ENCODE measurements at places on chromosomes 7 and 10.

DNA sequence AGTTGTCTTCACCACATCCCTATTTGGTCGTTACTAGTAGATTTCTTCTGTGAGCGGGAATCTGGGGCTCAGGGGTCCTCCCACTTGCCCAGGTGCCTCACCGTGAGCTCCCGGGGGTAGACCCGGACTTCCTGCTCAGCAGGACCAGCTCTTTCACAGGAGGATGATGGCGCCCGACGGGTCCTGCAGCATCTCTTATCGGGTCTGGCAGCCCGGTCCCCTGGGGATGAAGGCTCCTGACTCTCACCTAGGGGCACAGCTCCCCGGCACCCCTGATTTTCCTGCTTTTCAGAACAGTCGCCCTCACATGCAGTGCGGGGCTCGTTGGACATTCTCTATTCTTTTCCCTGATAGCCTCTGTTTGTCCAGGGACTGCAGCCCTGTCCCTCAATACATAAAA, 33.0 kb upstream of the SHH start:
- DNase-seq: no peak

DNA sequence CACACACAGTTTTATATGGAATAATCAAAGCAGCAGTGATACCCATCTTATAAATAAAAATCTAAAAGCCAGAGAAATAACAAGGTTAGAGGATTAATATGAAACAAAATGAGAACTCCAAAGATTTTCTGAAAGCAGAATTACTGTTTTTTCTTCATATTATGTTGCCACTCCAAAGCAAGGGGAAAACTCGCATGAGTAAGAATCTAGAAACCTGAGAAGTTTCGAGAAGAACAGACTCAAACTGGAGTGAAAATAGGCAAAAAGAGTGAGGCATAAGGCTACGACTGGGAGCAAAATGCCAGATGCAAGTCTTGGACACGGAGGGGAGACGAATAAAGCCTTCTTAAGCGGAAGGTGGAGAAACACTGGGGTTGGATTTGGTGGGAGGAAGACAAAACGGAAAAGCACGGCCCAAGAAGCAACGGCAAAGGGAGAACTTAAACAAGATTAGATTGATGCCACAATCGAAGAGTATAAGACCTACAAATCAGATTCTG, 923 bp downstream of the TNPO3 start:
- no peak for DNase-seq

DNA sequence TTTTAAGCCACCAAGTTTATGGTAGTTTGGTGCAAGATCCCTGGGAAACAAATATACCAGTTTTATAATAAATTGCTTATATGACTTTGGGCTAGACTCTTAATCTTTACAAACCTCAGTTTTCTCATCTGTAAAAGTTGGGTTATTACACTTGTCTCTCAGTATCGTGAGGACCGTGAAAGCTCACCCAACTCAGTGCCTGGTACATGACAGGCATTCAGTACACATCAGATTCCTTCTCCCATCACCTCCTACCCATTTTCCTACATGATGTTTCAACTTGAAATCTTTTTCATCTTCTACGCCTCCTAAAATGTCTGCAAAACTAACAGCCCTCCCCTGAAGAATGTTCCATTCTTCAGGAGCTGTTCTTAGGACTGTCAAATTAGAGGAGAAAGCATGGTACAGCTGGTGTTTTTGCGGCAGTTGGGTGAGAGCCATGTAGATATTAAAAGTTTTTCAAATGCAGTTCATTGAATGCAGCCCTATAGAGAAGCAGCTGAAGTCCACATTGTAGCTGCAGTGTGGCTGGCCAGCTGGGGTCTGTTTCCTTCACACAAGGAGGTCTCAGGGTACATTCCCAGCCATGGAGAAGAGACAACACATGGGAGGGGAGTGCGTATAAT, 812.8 kb downstream of the LRMDA start:
- DNase-seq: no peak

DNA sequence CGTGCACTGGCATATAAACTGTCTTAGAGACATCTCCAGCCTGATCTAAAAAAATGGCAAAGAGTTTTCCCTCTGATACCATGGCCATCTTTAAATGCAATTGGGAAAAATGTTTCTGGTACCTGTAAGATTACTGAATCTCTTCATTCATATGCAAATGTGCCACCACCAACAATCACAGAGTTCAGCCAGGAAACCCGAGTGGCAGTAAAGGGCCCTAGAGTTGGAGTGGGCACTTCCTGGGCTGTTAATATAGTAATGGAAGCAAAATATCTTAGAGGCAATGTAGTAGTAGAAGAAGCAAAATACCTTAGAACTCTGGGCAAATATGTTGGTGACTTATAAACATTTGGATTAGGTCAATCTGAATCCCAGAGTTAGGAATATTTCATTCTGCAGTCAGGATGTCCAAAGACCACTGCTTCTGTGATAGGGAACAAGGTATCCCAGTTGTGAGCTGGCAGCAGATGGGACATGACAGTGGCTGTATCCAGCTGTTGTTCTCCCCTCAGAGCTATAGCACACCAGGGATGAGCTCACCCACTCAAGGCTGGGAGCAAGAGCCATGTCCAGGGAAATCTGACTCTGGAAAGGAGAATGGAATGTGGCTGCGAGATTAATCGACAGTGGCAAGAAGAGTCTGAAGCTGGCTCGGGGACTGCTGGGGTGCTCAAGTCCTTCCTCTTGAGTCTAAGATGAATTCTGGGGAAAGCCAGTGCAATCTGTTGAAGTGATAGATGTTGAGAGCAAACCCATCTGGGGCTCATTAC, 332.1 kb downstream of the PHTF2 start:
- no peak for DNase-seq

DNA sequence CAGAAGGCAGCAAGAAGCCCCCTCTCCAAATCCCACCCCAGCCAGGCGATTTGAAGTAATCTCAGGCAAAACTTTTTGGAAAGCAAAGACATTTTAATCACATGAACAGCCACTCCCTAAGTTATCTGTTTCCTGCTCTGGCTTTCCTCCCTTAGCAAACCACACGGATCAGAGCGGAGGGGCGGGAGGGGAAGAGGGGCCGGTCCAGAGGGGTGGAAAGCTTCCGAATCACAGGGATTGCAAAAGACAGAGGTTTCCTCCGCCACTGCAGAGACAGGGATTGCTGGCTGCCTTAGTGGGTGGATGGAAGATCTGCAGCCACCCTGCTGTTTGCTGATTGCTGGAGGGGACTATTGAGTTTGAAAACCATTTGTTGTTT, 41.2 kb downstream of the ZCCHC24 start:
- no peak for DNase-seq

- DNase-seq: no peak
These were observed 45.5 kb upstream of the TARP start for GRCh38 chr7:38318803-38319416.

- no peak for DNase-seq
These were observed 37.5 kb upstream of the PFKFB3 start for GRCh38 chr10:6165221-6165725.

GRCh38 chr7:46681865-46682503, 760.9 kb upstream of the IGFBP3 start:
- DNase-seq: no peak

- DNase-seq: peak; percentile 67
These were observed at the start of gene HSPA12A for GRCh38 chr10:116742367-116743265. TSS of gene HSPA12A (minus strand) at chr10:116742566. CDS start at chr10:116742469, 97 bp downstream.

DNA sequence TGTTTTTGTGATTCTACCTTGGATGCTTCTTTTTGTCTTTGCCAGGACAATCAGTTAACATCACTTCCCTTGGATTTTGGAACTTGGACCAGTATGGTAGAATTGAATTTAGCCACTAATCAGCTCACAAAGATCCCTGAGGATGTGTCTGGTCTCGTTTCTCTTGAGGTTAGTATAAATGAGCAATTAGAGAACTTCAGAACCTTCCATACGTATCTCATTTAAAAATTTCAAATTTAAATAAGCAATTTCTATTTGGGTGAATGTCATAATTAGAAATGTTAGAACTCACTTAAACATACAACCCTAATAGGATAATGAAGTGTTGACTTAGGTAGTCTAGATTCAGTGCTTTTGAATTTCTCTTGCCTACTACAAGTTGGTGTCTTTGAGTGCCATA, 69.3 kb upstream of the ADRA2A start:
- DNase-seq: no peak

DNA sequence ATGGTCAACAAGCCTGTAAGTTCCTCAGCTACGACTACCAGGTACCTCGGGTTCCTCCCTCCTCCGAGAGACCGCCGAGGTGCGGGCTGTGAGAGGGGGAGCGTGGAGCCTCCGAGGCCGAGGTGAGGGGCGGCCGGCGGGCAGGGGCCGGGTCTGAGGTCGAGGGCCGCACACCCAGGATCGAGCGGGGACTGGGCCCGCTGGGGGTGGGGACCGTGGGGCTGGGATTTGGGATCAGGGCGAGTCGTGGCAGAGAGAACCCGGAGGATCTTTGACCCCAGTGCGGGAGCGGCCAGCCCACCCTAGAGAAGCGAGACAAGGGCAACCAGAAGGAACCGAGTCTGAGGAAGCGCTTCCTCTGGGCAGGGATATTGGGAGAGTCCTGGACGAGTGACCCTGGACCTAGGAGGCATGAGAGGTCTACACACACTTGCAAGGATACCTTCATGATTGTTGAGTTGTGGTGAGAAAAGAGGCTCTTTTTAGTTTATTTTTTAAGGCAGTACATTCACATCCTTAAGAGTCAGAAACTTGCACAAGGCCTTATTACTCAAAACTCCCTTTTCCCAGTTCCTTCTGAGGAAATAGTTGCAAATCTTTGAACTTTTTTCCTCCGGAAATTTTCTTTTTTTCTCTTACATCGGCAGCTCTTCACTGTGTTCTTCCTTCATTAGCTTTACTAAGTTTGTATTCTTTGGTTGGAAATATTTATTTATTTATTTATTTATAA, 395 bp downstream of the ZNF487 start:
- no peak for DNase-seq

GRCh38 chr10:92110039-92110794, 180.7 kb downstream of the CPEB3 start:
- no peak for DNase-seq

GRCh38 chr7:64893401-64893800, 9.7 kb upstream of the ZNF273 start:
- no peak for DNase-seq

DNA sequence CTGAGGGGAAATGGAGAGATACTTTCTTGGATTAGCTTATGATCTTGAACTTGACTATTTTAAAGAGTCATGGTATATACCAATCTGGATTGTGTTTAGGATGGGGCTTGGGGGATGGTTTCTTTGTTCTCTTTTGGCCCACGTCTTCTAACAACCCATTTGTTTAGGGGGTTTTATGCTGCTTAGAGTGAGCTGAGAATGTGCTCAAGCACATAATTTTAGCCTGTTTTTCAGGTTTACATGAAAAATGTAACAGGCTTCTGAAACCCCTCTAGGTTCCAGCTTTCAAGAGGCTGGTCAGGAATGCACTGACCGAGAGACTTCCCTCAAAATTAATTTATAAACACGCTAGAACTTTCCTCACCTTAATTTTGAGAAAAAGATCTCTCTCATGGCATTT, 94.3 kb downstream of the AUTS2 start:
- no peak for DNase-seq

DNA sequence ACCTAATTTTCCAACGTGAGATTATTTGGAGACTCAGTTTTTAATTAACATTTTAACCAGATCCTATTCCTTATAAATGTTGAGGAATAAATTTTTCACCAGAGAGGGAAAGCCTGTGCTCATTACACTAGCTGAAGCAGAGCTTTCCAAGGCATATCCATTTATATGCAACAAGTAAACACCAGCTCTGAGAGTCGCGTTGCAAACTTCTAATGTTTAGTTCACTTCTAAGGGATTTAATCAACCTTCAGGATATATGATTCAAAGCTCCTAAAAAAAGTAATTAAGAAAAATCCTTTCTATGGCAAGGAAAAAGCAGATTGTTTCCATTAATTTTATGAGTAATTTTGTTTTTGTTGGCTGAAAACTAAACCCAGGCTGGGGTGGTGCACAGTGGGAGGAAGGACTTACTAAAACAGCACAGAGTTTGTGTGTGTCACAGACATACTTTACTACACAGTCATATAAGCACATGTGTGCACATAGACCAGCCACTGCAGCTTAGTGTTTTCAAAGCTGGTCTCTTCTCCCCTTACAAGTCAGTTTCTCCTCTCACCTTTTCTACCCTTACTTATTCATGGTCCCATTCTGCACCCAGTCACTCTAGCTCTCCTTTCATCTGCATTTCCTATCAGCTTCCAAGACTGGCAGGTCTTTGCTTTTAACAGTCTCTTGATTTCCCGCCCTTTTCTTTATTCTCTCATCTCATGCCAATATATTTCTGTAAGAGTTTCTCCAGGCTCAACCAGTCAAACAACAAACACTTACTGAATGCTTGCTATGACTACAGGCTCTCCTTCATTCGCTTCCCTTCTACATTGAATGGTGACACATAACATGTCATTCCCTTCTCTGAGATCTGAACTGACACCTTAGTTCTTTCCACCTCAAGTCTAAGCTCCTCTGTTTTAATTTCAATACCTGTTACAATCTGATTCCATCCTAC, 81.1 kb upstream of the FZD1 start:
- no peak for DNase-seq

DNA sequence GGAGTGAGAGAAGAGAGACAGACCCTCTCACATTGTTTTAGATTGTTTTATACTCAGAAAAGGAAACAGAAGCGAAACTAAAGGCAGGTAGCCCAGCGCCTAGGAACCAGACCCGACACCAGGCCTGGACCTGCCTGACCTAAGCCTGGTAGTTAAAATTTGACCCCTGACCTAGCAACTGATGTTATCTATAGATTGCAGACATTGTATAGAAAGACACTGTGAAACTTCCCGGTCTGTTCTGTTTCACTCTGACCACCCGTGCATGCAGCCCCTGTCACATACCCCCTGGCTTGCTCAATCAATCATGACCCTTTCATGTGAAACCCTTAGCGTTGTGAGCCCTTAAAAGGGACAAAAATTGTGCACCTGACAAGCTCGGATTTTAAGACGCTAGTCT, 31.6 kb downstream of the VIPR2 start:
- no peak for DNase-seq

DNA sequence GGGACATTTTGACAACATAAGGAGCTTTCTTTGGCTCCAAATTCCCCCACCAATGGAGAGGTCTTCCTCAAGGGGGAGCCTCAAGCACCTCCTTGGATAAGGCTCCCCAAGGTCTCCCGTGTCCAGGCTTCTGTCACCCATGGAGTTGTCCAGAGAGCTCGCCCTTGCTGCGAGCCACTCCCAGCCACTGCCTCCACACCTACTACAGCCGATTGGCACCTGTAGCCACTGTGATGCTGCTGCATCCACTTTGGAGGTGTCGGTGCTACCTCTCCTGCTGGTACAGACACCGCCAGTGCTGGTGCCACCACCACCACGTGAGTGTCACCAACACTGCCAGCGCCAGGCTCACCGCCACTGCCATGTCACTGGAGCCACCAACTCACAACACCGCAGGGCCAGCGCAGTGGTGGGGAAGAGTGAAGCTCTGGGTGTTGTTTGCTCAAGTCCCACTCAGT, 22.1 kb upstream of the ENO4 start:
- no peak for DNase-seq

- DNase-seq: no peak
These were observed 162.3 kb upstream of the MTPN start for GRCh38 chr7:136139417-136139816.

DNA sequence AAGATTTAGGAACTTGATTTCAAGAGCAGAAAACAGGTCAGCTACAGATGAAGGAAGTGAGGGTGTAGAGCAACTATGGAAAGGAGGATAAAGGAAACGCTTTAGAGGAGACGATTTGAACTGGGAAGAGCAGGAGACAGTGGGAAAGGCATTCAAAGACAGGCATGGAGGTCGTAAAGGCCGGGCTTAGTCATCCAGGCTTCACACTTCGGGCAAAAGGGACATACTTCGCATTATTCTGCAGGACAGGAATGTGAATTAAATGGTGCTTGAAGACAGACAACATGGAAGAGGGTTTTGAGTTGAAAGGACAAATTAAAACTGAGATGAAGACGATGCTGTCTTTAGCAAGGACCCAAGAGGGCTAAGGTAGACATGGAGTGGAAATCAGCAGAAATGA, 8.1 kb downstream of the FAM171A1 start:
- DNase-seq: no peak

Data from activated CD4-positive, alpha-beta T cell treated with anti-CD3 and anti-CD28 coated beads, Interleukin-2, amount 50 U/mL, for 48 hours (primary cell).